ENCODE measurements at places on chromosomes 7 and 10.
A peak's percentile ranks its signal among the peaks of the same experiment; 100 is the strongest.

GRCh38 chr10:51176976-51177695 lies 102.8 kb downstream of the PRKG1 start:
- DNase-seq, result no peak

- no peak for DNase-seq
Observed at GRCh38 chr10:24351961-24352360, 143.0 kb downstream of the KIAA1217 start.

GRCh38 chr7:92527300-92528187 lies 776 bp downstream of the PEX1 start:
- DNase-seq, result peak; percentile 43

DNA sequence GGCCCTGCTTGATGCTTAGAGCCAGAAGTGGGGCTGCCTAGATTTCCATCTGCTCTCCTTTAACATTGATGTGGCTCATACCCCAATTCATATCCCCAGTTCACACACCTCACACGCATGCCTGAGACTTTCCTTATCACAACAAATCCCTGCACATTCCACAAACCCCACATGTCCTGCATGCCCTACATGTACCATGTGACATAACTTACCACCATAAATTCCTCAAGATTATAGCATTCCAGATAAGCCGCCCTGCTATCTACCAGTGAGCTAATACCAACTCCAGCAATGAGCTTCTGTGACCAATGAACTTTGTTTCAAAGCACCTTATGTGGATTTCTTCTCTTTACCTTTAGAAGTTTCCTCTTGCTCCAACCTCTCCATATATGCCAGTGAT lies 104.7 kb upstream of the RAB11FIP2 start:
- DNase-seq, result no peak

GRCh38 chr7:77239471-77239870 lies 39.9 kb upstream of the FGL2 start:
- DNase-seq, result peak; percentile 15

- DNase-seq, result peak; percentile 85
Observed at GRCh38 chr7:100837099-100837836, 9.9 kb upstream of the EPHB4 start.

DNA sequence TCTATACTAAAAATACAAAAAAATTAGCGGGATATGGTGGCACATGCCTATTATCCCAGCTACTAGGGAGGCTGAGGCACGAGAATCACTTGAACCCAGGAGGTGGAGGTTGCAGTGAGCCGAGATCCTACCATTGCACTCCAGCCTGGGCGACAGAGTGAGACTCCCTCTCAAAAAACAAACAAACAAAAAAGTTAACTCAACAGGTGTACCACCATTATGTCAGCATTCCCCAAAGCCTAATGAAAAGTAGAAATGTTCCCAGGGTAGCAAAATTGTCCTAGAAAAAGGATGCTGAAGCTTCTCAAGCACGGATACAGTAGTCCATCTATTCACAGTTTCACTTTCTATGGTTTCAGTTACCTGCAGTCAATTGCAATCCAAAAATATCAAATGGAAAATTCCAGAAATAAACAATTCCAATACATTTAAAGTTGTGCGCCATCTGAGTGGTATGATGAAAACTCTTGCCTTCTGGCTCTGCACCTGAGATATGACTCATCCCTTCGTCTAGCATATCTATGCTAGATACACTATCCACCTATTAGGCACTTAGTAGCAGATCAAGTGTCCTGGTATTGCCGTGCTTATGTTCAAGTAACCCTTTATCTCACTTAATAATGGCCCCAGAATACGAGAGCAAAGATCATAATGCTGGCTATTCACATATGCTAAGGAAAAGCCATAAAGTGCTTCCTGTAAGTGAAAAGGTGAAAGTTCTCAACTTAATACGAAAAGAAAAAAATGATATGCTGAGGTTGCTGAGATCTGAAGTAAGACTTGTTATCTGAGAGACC lies 37.2 kb upstream of the SLC35G1 start:
- DNase-seq, result no peak

DNA sequence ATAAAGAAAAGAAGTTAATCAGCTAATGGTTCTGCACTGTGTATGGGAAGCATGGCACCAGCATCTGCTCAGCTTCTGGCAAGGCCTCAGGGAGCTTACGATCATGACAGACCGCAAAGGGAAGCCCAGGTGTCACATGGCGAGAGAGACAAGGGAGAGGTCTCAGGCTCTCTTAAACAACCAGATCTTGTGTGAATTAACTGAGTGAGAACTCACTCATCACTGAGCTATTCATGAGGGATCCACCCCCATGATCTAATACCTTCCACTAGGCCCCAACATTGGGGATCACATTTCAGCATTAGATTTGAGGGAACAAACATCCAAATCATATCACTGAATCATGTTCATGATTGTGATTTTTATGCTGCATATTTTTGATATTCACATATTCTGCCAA lies 5.8 kb downstream of the USP54 start:
- DNase-seq, result no peak

GRCh38 chr10:111590703-111591102 lies 513.9 kb downstream of the ADRA2A start:
- no peak for DNase-seq

- DNase-seq, result no peak
Observed at GRCh38 chr7:140903741-140904480, 20.8 kb downstream of the BRAF start.

DNA sequence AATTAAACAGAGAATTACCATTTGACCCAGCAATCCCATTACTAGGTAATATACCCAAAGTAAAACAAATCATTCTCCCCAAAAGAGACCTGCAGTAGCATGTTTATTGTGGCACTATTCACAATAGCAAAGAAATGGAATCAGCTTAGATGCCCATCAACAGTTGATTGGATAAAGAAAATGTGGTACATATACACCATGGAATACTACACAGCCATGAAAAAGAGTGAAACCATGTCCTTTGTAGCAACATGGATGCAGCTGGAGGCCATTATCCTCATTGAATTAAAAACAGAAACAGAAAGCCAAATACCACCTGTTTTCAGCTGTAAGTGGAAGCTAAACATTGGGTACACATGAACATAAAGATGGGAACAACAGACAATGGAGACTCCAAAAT lies 1141.8 kb upstream of the AUTS2 start:
- no peak for DNase-seq

GRCh38 chr7:155392726-155393570 lies 65.0 kb upstream of the EN2 start:
- DNase-seq, result no peak

DNA sequence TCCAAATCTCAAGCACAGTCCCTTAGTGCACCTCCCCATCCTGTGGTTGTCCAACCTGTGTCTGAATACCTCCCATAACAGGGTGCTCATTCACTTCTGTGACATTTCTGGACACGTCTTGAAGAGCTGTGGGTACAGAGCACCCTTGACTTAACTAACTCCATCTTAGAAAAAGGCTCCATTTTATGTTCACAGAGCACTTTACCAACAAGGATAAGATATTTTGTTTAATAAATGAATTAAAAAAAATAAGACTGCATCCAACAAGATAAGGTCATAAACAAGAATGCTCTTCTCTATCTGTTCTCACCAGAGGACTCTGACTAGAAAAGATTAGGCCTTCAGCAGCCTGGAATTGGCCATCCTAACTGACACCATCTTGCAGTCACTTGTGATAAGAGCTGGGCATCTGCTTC lies 335.2 kb upstream of the ZNF32 start:
- DNase-seq, result no peak

GRCh38 chr10:117980755-117981702 lies 65.7 kb downstream of the RAB11FIP2 start:
- no peak for DNase-seq

DNA sequence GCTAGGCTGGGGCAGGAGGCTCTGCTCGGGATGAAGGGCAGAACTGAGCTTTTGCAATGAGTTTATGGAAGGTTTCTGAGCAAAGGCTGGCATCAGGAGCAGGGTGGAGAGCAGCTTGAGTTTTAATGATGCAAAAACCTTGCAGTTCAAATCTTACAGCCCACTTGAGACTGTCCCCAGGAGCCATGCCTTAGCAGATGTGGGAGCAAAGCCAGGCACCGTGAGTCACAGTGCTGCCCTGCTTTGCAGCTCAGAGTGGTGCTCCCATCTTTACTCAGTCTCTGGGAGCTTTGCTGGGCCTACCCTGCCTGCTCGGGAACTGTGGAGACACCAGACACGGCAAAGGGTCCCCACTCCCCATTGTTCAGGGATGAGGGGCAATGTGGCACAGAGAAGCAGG lies 122.4 kb upstream of the NPS start:
- no peak for DNase-seq

DNA sequence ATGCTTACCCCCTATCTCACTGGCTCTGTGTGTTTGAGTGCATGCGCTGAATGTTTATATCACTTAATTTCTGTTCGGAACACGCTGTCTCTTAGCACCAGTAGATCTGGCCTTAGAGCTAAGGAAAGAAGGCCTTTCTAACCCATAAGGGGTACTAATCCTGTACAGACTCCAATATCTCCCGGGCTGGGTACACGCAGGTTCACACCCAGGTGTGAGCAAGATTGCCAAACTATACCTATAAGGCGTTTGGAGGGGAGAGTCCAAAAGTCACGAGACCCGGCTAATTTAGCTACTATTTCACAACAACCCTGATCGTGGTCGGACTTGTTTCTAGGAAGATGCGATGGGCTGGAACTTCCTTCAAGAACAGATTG lies 727 bp upstream of the PDSS1 start:
- DNase-seq, result no peak

DNA sequence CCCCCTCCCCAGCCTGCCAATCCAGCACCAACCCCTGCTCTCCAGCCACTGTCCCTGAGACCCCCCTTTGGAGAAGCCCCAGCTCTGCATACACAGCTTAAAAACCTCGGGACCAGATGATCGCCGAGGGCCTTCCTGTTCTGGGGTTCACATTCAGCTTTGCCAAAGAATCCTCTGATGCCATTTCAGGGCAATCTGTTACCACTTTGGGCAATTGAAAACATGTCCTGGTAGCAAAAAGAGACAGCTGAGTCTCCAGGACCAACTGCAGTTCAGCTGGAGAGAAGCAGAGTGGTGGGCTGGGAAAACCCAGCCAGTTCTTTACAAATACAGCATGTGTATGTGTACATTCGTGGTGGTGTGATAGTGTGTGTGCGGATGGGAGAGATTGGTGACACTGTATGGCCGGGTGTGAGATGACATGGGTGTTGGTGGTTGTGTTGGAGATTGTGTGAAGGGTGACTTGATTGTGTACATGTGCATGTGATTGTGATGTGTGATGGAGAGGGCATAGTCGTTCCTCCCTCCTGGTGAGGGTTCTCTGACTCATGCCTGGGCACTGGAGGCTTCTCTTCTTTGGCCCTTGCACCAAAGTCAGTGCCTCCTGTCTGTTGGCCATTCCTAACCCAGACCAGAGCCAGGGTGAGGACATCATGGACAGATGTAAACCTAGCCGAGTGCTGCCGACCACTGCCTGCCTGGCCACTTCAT lies 48.5 kb upstream of the AQP1 start:
- DNase-seq, result no peak

- DNase-seq, result no peak
Observed at GRCh38 chr10:132066186-132066585, 440 bp downstream of the JAKMIP3 start.
